Heart right ventricle (tissue), 16 donors: ENCODE measurements at places on chromosomes 11 and 22.

- peak; percentile 86 for DNase-seq
Observed at GRCh38 chr11:76799066-76799804, 16.1 kb downstream of the TSKU start.

- DNase-seq = no peak
Observed at GRCh38 chr22:24186352-24186740, 5.1 kb downstream of the SUSD2 start.

GRCh38 chr22:21933910-21934309 lies 18.7 kb downstream of the PPM1F start:
- DNase-seq = no peak

DNA sequence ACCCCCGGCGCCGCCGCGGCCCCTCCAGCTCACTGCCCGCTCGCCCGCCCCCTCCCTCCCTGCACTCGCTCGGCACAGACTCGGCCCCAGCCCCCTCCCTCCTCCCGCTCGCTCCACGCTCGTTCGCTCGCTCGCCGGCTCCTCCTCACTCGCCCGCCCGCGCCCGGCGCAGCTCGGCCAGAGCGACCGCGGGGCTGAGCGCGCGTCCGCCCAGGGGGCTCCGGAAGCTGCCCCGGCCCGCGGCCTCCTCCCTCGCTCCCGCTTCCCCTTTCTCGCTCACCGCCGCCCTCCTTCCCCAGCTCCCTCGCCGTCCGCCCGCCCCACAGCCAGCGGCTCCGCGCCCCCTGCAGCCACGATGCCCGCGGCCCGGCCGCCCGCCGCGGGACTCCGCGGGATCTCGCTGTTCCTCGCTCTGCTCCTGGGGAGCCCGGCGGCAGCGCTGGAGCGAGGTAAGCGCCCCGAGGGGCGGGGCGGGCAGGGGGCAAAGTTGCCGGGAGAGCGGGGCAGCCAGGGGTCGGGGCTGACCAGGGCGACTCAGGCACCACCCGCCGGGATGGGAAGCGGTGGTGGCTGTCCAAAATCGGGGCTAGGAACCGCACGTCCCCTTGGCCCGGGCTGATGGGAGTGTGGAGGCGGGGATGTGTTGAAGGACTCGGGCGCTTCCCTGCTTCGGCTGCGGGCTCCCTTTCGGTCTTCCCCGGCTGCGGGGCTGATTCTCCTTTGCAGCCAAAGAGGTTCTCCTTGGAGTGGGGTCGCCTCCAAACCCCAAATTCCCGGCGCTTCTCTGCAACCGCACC lies at the start of gene SEZ6L:
TSS of gene SEZ6L (plus strand) at position 148 of the 797 bp plus-strand sequence. CDS start at position 356, 208 bp downstream.
- DNase-seq = peak; percentile 12

GRCh38 chr11:113446112-113446511 lies 29.1 kb downstream of the DRD2 start:
- DNase-seq = no peak

- DNase-seq = no peak
Observed at GRCh38 chr22:23268877-23269276, 88.6 kb downstream of the BCR start.

- no peak for DNase-seq
Observed at GRCh38 chr11:46249103-46249937, 28.1 kb upstream of the CREB3L1 start.

- DNase-seq = no peak
Observed at GRCh38 chr22:29117799-29118477, 45.1 kb downstream of the KREMEN1 start.

DNA sequence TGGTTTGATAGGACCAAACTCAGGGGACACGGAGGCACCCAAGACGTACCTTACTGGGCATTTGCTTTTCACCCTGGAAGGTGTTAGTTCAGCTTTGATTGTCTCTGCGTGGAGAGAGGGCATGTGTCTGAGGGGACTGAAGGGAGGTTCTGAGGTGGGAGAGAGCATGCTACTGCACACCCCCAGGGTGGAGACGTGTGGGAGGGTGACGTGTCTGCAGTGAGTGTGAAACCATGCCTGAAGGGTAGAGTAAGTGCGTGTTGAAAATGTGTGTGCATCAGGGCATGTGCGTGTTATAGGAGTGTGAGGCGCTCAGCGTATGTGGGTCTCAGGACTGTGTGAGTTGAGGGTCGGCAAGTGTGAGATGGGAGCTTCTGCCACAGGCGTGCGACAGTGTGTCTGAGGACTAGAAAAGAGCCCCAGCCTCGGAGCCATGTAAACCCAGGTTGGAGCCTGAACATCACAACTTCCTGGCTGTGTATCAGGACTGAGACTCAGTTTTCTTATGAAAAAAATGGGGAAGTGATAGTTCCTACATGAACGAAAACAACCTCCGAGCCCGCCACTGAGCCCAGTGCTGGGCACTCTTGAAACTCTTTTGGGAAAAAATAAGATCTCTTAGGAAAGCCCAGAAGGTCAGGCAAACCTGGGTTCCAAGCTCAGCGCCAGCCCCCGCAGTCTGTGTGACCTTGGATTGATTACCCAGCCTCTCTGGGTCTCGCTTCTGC lies 11.8 kb upstream of the KCNJ11 start:
- no peak for DNase-seq
